ENCODE measurements at places on chromosomes 3 and 15.

GRCh38 chr3:138434875-138435772, 708 bp downstream of the ESYT3 start:
- DNase-seq, result no peak

- DNase-seq, result no peak
Measured at GRCh38 chr3:113717818-113718217, 21.4 kb upstream of the USF3 start.

GRCh38 chr3:118850687-118851086, 184.0 kb downstream of the IGSF11 start:
- DNase-seq, result no peak

- DNase-seq, result no peak
Measured at GRCh38 chr15:77808581-77809177, 176.0 kb upstream of the LINGO1 start.

GRCh38 chr15:42119446-42119760, 25.0 kb upstream of the PLA2G4D start:
- DNase-seq, result no peak

Data from AG10803 (cell line).